Uterus (tissue), 4 donors: ENCODE measurements at places on chromosomes 12 and 14. TPM values are rescaled to one million over a fixed set of nuclear protein-coding genes. Genes with fewer than 3 reads are reported as not detected.

- DNase-seq = no peak
Measured at GRCh38 chr12:46354111-46354801, 18.3 kb downstream of the SLC38A2 start.

The CBLN3 gene
- total RNA-seq = not detected

The CD163 gene
- total RNA-seq = 15.2 TPM

The FOXG1 gene
- not detected for total RNA-seq

GRCh38 chr12:108850854-108851573 is 6.4 kb downstream of the SSH1 start:
- peak; percentile 62 for DNase-seq

The KRT85 gene
- total RNA-seq = not detected

GRCh38 chr12:64304571-64304970 is 82.5 kb upstream of the KICS2 start:
- DNase-seq = no peak

The ENDOU gene
- total RNA-seq = 0.28 TPM

- no peak for DNase-seq
Measured at GRCh38 chr12:130224613-130225012, 62.3 kb downstream of the FZD10 start.

The SYCP3 gene
- total RNA-seq = not detected

- no peak for DNase-seq
Measured at GRCh38 chr12:116693286-116694227, 44.3 kb downstream of the SPRING1 start.

- no peak for DNase-seq
Measured at GRCh38 chr12:4135919-4136605, 137.5 kb upstream of the CCND2 start.

DNA sequence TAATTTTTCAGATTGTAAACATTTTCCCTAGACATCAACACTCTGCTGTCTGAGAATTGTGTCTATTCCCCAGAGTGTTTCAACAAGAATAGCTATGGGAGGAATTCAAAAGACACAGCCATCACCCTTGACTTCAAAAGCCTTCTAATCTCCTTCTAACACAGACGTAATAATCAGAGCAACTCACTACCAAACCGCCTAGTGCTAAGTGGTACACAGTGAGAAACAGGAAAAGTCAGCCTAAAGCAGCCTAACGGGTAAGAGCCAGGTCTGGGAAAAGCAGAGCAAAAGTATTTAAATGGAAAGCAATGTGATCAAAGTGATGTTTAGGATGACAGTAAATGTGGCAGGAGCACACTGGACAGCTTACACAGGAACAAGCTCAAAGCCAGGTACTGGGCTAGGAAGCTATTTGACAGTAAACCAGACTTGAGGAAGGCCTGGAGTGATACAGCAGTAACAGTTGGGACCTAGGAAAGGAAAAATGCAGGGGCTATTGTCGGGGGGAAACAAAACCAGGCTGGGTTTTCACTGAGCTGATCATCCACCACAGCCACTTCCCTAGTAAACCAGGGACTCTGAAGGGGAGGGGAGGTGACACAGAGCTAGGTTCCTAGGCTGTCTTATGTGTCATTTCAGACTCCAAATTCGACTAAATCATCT is 29.4 kb downstream of the CORO1C start:
- no peak for DNase-seq

GRCh38 chr12:22535478-22535877 is 8.9 kb downstream of the C2CD5 start:
- DNase-seq = no peak

The TAS2R20 gene
- total RNA-seq = 7.2 TPM
